ENCODE measurements at places on chromosomes 5 and 9. TPM values are rescaled to one million over a fixed set of nuclear protein-coding genes. Genes with fewer than 3 reads are reported as not detected.
A peak's percentile ranks its signal among the peaks of the same experiment; 100 is the strongest.

GRCh38 chr5:128777052-128777451 lies 188.2 kb upstream of the SLC27A6 start:
- DNase-seq, result no peak

GRCh38 chr9:137382444-137383080 lies 40.4 kb downstream of the EXD3 start:
- DNase-seq, result no peak

GRCh38 chr5:89276566-89277305 lies 393.8 kb upstream of the MEF2C start:
- no peak for DNase-seq

GRCh38 chr5:113115956-113116355 lies 139.4 kb downstream of the DCP2 start:
- DNase-seq, result no peak

DNA sequence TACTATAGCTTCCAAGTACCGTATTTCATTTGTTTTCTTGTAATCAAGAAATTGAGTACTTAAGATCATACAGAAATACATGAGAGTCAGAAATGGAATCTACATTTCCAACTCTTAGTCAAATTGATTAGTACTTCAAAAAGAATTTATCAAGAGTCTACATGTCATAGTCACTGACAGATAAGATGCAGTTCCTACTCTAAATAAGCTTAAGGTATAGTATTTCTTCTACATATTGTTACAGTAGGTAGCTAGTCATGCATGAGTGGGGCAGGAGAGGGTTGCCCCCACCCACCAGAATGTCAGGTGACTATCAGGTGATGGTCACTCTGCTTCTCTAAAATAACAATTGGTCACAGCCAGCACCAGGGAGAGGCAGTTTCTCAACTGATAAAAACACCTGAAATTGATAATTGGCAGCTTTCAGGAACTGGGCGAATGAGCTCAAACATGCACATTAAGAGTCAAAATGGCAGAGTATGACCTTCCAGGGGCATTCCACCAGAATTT lies 2.9 kb downstream of the BAAT start:
- no peak for DNase-seq

DNA sequence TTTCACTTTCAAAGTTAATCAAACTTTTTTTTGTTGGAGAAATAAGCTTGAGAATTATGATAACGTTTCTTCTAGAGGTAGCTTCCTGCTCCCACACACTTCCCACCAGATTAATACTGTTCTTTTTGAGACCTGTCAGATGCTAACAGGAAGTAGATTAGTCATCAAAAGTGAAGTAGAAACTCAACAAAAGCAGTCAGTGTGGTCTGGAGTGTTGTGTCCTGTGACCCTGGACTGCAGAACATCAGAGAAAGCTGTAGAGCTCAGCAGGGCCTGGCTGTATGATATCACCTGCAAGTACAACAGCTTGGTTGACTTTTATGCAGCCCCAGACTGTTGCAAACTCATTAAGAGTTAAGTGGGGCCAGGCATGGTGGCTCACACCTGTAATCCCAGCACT lies 495.7 kb upstream of the CYLC2 start:
- DNase-seq, result no peak

- peak; percentile 79 for DNase-seq
Measured at GRCh38 chr9:77013932-77014596, 5.4 kb upstream of the FOXB2 start.

The DND1 gene
- 1.9 TPM for total RNA-seq

GRCh38 chr9:114203410-114204140 lies 48.2 kb downstream of the COL27A1 start:
- DNase-seq, result no peak

DNA sequence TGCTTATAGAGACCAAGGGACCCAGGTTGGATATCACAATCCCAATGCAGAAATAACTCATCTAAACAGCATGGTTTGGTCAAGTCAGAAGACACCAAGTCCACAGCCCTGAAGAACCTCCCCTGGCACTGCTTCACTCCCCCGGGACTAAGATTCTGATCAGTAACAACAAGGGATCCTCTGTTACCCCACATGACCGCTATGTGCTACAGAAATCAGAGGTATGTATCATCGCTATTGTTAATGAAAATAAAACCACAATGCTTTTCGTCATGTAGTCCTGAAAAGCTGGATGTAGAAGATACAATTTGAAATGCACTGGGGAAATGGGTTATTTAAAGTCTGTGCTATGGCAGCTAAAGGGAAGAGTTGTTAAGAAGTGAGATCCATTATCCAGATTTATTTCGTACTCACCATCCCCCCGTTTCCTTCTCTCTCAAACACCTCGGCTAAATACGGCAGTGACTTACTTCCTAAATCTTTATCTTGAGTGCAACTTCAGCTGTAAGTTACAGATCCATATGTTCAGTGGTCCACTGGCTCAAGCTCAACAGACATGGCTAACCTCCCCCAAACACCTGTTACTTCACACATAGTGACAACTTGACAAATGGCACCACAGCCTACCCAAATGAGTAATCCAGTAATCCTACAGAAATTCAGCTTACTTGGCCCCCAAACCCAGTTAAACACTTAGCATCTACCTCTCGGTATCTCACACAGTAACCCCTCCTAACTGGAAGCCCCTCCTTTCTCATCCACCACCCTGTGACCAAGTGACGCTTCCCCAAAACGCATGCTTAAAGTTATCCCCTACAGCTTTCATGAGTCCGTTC lies 129.2 kb downstream of the MYO10 start:
- DNase-seq, result no peak

DNA sequence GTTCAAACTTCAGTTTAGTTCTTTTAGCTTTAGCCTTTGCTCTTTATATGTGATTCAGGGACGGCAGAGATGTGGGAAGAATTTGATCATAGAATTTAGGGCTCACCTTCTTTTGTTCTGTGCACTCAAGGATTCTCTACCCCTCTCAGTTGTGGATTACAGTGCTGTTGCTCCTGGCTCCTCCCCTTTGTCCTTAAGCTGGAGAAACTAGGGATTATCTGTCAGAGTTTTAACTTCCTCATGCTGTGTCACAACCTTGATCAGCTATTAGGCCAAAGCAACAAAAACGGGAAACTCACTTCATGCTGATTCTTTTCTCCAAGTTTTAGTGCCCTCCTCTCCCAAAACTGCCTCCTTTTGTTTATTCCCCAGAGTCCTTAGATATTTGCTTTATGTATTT lies 13.0 kb upstream of the PCDHAC2 start:
- no peak for DNase-seq

DNA sequence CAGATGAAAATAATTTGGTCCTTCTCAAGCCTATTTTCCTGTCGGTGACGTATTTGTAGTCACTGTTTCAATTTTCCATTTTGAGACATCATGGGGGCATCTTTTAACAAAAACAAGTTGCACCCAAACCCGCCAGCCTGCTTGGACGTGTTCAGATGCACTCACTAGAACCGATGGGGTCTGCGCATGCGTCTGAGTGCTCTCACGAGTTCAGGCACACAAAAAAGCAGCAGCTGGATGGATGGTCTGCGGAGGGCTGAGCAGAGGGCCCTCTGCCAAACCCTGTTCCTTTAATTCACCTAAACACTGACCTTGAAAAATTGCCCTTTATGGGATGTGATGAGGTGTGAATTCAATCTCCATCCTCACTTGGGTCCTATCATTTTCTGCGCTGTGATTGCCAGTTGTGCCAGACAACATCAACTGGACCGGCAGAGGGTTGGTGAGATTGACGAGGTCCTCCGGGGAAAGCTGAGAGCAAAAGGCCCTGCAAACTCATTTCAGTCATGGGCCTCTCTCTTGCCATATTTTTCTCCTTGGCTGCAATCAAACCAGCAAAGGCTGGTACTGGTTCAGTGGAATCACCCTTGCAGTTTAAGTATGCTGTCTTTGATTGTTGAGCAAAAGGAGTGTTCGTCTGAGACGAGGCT lies 251.9 kb downstream of the NFIB start:
- DNase-seq, result no peak

GRCh38 chr5:77843570-77844372 lies 67.6 kb upstream of the TBCA start:
- DNase-seq, result no peak

The RORB gene
- total RNA-seq, result not detected

- DNase-seq, result no peak
Measured at GRCh38 chr5:80654054-80654390, 430 bp upstream of the MSH3 start.
